ENCODE measurements at places on chromosomes 2 and 18. TPM values are rescaled to one million over a fixed set of nuclear protein-coding genes. Genes with fewer than 3 reads are reported as not detected.

DNA sequence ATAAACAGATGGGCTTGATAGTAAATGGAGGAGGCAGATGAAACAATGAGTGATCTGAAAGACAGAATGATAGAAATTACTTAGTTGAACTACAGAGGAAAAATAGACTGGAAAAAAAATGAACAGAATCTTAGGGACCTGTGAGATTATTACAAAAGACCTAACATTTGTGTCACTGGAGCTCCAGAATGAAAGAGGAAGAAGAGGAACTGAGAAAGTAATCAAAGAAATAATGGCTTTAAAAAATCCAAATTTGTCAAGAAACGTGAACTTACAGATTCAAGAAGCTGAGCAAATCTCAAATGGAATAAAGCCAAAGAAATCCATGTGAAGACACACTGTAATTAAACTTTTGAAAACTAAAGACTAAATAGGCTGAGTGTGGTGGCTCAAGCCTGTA lies 28.3 kb downstream of the EVA1A start:
- DNase-seq: no peak

The ERICH2 gene
- not detected for total RNA-seq

DNA sequence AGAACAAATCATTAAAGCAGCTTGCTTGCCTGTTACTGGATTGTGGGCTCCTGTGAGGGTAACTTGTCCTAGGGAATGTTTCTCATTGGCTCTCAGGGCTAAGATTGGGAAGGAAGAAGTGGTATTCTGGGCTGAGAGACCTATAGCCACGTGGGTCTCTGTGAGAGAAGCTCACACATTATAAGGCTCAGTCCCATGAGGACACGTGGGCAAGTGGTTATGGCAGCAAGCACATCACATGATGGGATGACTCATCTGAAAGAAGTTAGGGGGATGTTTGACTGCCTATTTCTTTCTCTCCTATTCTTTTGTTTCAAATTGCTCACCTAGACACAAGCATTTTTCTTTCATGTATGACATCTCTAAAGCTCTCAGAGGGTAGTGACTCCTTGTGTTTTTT lies 418.0 kb upstream of the ST6GAL2 start:
- no peak for DNase-seq

GRCh38 chr2:38237311-38237710 lies 139.8 kb downstream of the ATL2 start:
- no peak for DNase-seq

The ACMSD gene
- total RNA-seq: not detected

DNA sequence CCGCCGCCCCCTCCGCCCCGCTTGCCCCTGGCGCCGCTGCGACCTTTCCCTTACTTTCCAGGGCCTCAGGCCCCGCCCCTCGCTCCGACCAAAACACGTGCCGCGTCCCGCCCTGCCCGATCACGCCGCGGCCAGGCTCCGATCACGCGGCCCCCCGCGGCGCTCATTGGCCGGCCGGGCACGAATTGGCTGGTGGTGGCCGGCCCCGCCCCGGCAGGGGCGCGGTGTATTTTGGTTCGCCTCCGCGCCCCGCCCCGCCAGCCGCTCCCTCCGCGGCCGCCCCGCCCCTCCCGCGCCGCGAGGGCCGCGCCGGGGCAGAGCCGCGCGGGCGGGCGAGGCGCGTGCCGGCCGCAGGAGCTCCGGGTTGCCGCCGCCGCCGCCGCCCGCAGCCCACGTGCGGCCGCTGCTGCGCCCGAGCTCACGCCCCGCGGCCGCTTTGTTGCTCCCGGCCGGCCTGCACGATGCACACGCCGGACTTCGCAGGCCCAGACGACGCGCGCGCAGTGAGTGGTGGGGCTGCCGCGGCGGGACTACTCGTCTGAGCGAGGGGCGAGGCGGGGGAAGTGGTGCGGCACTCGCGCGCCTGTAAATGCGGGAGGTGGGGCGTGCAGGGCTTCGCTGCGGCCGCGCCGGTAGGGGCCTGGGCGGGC lies at the start of gene KLF11:
Gene KLF11 (plus strand): TSS at position 295 of the 650 bp plus-strand sequence. CDS start 167 bp downstream, at position 462.
- DNase-seq: no peak

The IL1RL1 gene
- 12.8 TPM for total RNA-seq

The SERPINB10 gene
- total RNA-seq: 0.21 TPM

The MBOAT2 gene
- 58.4 TPM for total RNA-seq

DNA sequence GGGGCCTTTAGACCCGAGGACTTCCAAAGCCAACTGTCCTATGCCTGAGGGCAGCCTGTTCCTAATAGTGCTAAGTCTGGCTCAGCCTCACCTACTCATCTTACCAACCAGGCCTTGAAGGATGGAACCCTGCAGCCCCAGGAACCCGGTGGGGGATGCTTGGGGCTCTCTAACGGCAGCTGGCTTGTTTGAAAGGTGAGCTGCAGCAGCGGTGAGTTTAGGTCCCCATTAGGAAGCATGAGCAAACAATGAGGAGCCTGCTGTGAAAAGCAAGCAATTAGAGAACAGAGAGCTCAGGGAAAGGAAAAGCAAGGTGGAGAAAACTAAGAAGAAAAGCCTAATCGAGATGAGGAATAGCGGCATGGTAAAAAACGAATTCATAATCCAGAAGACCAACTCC lies 39.9 kb downstream of the SP110 start:
- no peak for DNase-seq

DNA sequence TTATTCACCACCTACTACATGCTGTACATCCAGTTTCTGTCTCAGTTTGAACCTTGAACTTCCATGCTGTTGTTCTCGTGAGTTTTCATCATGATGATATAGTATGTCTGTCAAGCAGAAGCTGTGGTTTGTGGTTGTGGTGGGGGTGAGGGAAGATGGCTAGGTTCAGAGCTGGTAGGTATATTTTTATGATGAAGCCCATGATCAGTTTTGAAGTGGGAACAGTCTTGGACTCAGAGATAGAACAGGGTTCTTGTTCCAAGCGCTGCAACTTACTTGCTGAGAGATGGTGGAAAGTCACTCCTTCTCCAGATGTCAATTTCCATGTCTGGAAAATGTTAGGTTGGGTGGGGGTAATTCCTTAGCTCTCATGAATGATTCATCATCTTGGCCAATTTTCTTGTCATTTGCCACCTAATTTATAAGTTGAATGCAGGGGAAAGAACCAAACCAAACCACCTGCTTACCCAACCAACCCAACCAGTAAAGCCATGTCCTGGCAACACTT lies 21.6 kb downstream of the PMAIP1 start:
- DNase-seq: no peak

The SCG2 gene
- 15.3 TPM for total RNA-seq

The SCYGR4 gene
- total RNA-seq: not detected

DNA sequence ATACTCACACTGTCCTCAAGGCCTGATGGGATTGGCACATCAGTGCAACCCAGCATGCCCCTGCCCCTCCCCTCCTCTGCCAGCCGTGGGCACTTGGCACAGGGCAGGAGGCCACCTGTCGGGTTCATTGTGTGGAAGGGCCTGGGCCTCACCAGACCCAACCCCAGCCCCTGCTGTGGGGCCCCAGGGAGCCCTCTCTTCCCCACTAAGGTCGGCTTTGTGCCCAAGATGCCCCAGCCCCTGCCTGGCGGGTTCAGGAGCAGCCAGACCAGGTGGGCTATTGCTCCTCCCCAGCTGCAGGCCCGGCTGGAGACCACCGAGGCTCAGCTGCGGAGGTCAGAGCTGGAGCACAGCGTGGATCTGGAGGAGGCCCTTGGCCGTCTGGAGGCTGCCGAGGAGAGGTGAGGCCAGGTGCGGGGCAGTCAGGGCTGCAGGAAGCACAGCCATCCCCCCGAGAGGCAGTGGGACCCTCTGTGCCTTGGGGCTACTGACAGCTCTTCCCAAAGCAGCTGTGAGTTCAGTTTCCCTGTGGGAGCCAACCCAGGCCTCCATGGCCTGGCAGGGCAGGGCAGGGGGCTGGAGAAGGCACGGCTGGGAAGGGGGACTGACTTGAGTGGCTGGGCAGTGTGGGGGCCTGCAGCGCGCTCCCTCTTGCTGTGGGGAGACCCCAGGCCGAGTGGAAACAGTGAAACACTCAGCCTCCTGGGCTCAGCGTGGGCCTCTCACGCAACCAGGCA lies 16.3 kb downstream of the CROCC2 start:
- DNase-seq: no peak

Data from urinary bladder (tissue), 4 donors.